ENCODE measurements at places on chromosomes 2 and 18.

DNA sequence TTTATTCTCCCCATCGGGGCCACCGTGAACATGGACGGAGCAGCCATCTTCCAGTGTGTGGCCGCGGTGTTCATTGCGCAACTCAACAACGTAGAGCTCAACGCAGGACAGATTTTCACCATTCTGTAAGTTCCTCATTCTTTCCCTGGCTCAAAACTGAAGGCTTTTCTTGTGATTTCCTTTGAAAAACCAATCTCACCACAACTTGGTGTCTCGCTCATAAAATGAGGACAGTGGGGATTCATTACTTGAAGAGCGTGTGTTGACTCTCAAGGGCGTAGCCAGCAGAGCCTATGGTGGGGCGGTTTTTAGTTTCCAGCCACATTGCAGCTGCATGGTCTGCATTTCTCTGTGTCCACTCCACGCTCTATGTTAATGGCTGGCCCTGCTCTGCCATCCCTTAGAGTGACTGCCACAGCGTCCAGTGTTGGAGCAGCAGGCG lies 29.0 kb downstream of the SLC1A4 start:
- DNase-seq = no peak

GRCh38 chr2:139778732-139779131 lies 998.5 kb upstream of the NXPH2 start:
- no peak for DNase-seq

- DNase-seq = no peak
These were observed 47.3 kb downstream of the TRABD2A start for GRCh38 chr2:84833481-84834150.

DNA sequence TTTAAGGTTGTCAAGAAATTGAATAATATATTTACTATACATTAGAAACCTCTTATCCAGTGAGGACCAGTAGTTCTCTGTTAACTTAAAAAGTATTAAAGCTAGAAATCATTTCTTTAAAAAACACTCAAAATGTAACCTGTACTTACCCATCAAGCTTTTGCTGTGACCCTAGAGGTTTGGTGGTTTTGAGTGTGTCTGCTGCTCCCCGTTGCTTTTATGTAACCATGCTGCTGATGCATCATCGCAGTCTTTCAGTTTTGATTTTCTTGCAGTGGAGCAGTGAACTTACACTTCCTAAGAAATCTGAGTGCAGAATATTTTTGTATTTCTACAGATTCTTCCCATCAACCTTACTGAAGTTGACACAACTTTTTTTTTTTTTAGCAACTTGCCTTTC lies 34.2 kb downstream of the MRPS9 start:
- DNase-seq = peak; percentile 81

DNA sequence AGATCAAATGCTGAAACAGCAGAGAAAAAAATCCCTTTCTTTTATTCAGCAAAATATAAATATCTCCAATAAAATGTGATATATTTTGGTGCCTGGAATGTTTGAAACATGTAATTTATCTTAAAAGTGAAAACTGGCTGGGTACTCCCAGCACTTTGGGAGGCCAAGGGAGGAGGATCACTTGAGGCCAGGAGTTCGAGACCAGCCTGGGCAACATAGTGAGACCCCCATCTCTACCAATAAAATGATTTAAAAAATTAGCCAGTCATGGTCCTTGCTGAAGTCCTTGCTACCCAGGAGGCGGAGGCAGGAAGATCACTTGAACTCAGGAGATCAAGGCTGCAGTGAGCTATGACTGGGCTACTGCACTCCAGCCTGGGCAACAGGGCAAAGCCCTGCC lies 8.6 kb downstream of the SH3YL1 start:
- no peak for DNase-seq
